Liver (tissue), 10 donors: ENCODE measurements at places on chromosomes 4 and X.
A peak's percentile ranks its signal among the peaks of the same experiment; 100 is the strongest.

- DNase-seq, result no peak
Measured at GRCh38 chr4:8164194-8164565, 5.6 kb upstream of the ABLIM2 start.

- no peak for DNase-seq
Measured at GRCh38 chrX:140360924-140361323, 143.9 kb downstream of the SOX3 start.

DNA sequence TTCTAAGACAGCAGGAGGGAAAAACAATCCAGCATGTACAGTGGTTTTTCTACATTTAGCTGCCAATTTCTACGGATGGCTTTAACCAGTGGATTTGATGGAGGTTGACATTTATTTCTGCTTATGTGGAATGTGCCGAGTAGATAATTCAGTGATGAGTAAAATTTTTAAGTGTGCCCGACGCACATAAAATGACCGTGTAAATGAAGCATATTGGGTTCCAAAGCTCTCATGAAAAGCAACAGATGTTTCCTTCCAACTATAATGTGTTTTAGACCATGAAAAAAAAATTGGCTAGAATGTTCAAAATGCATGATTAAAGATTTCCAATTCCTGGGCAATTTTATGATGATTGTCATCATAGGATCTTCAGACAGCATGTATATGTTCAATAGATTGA lies 14.1 kb downstream of the INPP4B start:
- no peak for DNase-seq

DNA sequence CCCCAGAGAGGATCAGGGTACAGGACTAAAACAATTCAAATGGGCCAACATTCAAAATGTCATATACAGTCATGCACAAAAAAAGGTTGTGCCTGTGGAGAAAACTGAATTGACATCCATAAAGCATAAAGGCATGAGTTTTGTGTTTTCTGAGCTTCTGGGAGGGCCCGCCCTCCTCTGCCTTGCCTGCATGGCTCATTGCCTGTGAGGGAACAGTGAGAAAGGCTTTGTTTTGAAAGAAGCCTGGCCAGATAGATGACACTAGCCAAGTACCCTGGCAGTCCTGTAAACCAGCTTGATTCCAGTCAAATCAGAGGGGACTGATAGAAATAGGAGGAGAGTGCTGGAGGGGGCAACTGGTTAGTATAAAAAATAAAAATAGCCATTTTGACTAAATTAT lies 194.3 kb downstream of the KIT start:
- DNase-seq, result no peak

- no peak for DNase-seq
Measured at GRCh38 chr4:112423591-112423990, 92.4 kb downstream of the NEUROG2 start.

DNA sequence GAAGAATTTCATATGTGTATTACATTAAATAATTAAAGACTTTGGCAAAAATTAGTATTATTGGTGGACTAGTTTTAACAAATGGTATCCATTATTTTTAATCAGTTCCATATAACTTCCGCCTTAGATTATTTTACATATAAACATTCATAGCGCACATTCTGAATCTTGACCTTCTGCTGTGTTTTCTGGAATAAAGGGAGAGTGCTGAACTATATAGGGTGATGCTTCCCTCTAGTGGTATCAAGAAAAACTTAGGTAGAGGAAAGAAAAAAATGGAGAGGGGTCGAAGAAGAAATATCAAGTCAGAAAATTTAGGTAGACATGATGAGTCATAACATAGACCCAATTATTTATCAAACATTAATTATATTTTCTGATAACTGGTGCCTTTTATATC lies 155.6 kb upstream of the PACRGL start:
- no peak for DNase-seq

DNA sequence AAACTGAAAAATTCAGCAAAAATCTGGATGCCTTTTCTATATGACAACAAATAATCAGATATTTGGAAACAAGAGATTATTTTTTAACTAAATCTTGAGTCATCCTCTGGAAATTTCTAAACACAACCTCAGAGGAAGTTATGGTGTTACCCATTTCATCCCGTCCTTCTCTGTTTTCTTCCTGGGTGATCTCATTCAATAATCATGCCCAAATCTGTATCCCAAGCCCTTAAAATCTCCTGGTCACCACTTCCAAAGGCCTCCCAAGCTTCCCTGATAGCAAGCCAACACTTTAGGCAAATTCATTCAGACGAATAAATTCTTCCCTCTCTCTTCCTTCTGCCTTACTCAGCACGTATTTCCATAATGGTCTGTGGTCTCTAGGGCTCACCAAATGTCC lies 9.7 kb upstream of the SORCS2 start:
- DNase-seq, result no peak

- DNase-seq, result peak; percentile 39
Measured at GRCh38 chr4:78441756-78442155, 109.8 kb upstream of the ANXA3 start.

DNA sequence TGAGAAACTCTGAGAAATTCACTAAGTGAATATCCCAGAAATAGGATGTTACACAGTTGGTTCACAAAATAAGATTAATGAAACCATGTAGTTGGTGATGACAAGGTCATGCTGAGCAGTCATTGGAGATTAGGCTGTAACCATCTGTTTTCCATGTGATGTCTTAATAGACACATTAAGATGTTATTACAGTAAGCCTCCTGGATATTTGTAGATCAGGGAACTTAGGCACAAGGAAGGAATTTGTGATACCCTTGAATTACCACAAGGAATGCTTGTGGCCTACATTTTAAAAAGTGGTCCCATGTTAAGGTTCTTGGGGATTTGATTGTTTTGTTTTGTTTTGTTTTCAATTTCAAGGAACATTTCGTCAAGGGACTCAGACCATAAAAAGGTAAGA lies 185.6 kb upstream of the BANK1 start:
- DNase-seq, result no peak

GRCh38 chrX:13489454-13489853 lies 79.9 kb upstream of the EGFL6 start:
- DNase-seq, result no peak

DNA sequence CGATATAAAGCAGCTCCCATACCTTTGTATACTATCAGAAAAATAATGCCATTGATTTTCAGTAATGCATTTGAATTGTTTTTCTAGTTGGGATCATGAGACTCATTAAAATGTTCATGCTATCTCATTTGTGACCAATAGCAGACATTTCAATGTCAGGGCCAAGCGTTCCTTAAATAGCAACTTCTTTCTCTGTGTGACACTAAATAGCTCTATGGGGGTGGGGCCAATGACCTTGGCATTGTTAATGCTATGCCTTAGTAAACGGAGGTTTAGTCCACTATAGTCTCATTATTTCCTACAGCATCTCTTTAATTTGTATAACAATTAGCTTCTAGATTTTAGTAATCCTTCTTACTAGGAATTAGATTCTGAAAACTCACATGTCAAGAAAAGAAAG lies 48.6 kb upstream of the ARHGAP24 start:
- no peak for DNase-seq

GRCh38 chr4:8162625-8163024 lies 4.0 kb upstream of the ABLIM2 start:
- DNase-seq, result no peak

DNA sequence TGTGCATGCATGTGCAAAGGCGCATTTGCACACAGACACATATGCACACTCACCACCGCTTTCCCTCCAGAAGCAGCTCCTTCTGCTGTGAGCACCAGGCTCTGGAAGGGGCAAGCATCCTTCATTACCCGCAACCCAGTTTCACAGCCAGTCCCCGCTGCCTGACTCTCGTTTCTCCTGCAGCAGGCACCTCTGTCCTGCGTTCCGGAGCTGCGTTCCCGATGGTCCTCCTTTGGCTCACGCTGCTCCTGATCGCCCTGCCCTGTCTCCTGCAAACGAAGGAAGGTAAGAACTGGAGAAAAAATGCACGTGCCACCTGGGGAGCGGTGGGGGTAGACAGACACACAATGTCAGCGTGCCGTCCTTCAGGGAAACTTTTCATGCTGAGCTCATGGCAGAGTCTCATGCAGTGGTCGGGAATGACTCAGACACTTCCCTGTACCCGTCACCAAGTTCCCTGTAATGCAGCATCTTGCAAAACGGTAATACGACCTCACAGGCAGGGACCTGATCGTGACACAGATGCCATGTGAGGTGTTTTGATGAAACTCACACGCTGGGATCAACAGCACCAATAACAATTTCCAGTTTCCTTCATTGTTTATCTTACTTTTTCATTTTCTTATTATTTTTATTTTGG lies 5.1 kb downstream of the IL3RA start:
- DNase-seq, result no peak

DNA sequence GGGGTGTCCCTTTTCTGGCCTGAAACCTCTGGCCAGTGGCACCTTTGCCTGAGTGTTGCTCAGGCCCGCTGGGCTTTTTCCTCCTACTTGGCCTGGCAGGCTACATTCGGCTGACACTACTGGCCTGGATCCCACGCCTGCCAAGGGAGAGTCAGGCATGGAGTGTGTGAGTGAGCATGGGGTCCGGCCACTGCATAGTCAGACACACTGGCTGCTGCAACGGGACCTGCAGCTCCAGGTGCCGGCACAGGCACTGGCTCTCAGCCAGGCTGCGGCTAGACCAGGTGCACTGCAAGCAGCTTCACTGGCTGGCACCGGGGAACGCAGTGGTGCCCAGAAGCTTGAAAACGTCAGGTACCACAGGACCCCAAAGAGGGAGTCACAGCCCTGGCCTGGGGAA lies 434.9 kb downstream of the ARHGAP24 start:
- DNase-seq, result no peak

DNA sequence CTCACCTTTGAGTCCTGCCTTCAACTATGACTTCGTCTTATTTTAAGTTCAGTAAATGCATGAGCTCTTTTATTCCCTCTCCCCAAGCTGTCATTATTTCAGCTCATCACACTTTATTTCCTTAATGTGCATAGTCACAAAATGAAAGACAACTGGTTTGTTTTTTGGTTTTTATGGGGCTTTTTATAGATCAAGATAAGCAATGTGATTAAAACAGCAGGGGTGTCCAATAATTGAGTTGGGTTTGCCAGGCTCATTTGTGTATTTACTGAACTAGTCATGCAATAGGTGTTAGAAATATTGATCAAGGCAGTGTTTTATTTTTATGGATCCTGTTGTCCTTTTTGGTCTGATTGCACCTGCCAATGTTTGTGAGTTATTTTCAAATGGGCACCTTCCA lies 102.2 kb downstream of the FRMPD4 start:
- no peak for DNase-seq

- no peak for DNase-seq
Measured at GRCh38 chr4:114311787-114312186, 286.8 kb upstream of the UGT8 start.

DNA sequence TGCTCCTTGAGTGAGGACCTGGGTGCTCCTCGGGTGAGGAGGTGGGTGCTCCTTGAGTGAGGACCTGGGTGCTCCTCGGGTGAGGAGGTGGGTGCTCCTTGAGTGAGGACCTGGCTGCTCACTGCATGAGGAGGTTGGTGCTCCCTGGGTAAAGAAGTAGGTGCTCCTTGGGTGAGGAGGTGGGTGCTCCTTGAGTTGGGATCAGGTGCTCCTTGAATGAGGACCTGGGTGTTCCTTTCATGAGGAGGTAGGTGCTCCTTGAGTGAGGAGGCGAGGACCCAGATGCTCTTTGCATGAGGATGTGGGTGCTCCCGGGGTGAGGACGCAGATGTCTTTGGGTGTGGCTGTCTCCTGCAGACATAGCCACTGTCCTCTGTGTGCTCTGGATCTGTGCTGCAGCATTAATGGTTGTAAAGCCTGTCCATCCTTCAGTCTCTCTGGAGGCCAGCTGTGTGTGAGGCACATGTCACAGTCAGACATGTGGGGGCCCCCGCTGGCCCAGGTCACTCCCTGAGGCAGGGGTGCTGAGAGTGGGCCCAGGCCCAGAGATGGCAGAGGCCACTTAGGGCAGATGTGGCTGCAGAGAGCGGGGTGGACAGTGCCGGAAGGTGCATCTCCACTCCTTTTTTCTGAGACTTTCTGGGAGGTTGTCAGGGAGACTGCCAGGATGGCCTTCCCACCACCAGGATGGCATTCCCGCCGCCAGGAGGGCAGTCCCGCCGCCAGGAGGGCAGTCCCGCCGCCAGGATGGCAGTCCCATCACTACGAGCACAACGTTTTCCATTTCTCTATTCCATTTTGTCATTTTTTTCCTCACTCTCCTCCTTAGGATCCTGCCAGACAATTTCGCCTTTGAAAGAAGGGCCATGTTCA lies 101.8 kb downstream of the HMX1 start:
- no peak for DNase-seq

DNA sequence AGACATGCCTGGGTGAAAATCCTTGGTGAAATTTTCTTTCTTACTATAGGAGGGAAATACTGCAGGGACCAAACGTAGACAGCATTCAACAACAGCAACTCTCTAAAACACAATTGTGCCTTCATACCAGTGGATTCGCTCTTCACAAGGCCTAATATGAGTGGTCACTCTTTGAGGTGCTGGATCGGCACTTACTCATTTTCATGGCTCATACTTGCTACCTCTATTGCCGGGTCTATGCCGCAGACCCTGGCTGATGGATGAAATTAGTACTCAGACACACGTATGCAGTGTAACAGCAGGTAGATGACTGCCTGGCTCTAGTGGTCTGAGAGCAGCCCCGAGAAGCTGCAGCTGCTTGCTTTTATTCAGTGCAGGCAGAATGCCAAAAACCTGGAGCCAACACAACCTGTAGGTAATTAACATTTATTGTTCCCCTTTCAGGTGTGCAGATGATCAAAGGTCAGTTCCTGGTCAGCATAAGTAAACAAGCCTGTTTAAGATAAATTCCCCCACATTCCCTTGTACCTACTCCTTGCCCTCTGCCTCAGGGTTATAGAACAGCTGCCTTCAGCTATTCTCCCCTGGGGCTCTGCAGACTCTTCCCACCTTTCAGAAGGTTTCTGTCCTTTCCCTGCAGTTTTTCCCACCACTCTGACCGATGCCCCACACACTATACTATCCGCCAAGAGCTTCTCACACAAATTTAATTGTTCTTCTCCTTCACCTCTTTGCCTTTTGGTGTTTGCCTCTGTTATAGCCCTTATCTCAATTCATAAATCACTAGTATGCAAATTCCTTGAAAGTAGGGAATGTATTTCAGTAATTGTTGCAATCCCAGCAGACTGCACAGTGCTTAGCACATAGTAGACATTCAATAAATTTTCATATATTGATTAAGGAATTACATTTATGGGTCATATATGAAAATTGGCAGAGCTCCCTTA lies 210.0 kb downstream of the SPANXN3 start:
- no peak for DNase-seq

DNA sequence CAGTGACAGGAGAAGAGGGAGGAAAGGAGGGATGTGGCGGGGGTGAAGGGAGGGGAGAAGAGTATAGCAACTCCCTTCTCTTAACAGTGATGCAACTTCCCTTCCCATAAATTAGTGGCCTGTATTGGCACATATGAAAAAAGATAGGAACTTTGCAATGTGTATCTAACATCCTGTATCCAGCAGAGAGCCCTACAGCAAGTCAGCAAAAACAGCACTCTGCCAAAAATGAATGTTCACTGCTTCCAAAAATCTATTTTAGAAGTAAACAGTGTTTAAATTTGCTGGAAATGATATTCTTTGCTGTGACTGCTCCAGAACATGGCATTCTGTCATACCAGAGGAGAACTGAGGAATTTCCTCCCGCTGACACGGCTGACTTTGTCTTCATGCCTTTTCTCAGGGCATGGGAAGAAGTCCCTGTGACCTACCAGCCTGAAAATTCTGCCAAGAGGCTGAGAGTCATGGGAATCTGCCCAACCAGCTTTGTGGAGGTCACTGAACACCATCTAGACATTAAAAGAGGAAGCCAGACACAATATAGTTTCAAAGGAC lies 343.4 kb upstream of the RASGEF1B start:
- DNase-seq, result no peak
